Activated naive CD4-positive, alpha-beta T cell (primary cell): ENCODE measurements at places on chromosomes 4 and X.

DNA sequence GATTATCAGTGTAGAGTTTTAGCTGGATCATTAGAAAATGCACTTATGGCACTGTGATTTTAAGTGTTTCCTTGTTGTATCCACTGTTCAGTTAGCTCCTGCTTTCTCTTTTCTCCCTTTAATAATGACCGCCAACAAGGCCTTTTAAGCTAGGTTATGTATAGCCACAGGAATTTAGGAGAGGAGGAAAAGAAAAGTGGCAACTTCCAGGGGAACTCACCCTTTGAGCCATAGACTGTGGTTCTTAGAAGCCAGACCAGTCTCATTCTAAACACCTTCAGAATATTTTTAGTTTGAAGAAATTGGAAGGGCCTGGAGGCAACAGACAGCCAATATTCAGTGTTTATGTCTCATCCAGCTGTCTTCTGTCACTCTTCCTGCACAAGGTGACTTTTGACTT lies 6.1 kb downstream of the FGF2 start:
- DNase-seq: no peak

GRCh38 chrX:2650865-2651264 lies 40.2 kb upstream of the CD99 start:
- DNase-seq: no peak

DNA sequence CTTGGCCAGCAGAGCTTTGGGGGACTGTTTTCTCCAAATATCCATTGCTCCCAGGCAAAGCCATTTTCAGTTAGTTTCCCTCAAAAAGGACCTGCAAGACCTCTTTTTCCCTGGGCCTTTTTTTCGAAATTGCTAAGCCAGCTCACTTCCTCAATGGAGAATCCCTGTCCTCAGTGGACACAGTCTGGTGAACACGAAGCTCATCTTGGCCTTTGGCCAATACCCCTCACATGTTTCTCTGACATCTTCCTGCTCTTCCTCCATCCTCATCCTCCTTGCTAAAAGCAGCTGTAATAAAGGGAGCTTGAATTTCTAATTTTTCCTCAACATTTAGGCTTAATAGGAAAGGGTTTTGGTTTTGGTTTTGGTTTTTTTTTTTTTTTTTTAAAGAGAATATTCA lies 17.6 kb upstream of the PRPS1 start:
- DNase-seq: no peak

- no peak for DNase-seq
Measured at GRCh38 chr4:157220371-157220881, at the start of gene GRIA2. Gene GRIA2 (plus strand): TSS chr4:157220728. CDS start chr4:157221043, 315 bp downstream.

DNA sequence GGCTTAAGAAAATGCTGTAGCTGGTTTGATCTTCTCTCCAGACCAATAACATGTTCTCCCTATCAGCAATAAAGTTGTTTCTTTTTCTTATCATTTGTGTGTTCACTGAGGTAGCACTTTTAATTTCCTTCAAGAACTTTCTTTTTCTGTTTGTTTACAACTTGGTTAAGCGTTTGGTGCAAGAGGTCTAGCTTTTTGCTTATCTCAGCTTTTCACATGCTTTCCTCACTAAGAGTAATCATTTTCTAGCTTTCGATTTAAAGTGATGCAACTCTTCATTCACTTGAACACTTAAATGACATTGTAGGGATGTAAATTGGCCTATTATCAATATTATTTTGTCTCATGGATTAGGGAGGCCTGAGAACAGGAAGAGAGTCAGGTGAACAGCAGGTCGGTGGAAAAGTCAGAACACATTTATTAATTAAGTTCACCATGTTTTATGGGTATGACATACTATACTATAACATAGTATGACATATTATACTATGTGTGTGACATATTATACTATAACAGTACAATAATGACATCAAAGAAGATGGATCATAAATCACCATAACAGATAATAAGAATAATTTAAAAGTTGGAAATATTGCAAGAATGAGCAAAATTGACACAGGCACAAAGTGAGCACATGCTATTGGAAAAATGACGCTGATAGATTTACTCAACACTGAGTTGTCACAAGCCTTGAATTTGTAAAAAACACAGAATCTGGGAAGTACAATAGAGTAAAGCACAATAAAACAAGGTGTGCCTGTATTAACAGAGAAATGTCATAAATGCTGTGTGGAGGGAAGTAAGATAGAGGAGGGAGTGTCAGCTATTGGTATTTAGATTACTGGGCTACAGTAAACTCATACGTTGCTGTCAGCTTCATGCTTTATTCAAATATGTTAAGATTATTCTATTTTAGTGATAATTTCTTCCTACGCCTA lies 218.6 kb upstream of the SLC7A11 start:
- no peak for DNase-seq

GRCh38 chr4:140121646-140122045 lies 32.3 kb downstream of the MAML3 start:
- no peak for DNase-seq
